ENCODE measurements at places on chromosomes 12 and 14.

- DNase-seq, result no peak
Measured at GRCh38 chr12:47860279-47860841, 40.7 kb upstream of the HDAC7 start.

DNA sequence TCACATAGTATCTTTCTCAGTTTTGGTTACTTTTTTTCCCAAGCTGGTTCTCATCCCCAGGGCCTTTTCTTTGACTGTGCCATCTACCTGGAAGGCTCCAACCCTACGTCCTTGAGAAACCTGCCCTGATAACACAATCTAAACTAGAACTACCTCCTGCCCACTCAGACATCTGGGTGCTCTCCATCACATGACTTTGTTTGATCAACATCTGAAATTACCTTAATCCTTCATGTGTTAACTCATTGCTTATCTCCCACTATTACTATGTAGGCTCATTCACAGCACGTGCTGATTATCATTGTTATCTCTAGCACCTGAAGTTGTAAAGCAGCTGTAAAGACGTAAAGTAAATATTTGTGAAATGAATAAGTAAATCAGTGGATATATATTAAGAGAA, 784.0 kb downstream of the TMTC2 start:
- no peak for DNase-seq

DNA sequence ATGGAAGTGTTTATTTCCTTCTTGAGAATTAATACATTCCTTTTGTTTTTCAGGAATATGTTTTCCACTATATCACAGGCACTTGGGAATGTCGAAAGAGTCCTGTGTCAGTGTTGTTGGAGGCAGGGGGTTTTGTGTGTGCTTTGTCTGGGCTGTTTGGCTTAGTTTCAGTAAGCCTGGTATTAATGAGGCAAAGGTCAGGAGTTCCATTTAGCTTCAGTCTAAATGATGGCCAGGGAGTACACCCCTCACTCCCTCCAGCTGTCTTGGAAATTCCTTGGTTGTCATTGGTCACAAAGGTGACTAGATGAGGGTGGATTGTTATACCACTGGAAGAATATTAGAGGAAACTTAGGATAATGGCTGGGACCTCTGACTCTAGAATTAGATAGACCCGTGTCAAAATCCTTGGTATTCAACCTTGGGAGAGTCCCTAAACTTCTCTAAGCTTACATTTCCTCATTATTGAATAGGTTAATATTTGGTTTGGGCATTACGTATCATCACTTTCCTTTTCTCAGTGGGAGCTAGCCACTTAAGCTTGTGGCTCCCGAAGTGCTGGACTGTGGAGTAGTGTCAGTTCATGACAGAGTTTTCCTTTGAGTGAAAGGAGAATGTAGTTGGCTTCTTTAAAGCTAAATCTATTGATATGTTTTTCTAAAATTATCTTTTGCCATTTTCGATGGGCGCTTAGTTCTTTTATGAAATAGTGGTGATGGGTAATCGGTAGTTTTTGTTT, 5.2 kb downstream of the FRS2 start:
- no peak for DNase-seq

DNA sequence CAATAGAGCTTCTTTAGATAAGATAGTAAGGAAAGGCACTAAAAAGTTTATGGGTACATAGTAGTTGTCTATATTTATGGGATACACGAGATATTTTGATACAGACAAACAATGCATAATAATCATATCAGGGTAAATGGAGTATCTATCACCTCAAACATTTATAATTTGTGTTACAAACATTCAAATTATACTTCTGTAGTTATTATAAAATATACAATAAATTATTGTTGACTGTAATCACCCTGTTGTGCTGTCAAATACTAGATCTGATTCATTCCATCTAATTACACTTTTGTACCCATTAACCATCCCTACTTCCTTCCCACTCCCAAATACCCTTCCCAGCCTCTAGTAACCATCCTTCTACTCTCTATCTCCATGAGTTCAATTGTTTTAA, 179.7 kb downstream of the FOXG1 start:
- no peak for DNase-seq

DNA sequence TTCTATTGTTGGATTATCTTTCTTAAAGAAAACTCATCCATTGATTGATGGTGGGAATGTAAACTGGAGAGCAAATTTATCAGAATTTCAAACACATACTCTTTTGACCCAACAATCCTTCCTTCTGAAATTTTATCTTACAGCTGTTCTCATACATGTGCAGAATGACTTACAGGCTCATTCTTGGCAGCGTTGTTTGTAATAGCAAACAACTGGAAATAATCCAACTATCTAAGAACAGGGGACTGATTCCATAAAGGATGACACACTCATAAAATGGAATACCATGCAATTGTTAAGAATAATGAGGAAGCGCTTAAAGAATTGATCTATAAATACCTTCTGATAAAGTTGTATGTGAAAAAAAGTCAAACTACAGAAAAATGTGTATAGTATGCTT, 24.0 kb downstream of the RHOJ start:
- no peak for DNase-seq

DNA sequence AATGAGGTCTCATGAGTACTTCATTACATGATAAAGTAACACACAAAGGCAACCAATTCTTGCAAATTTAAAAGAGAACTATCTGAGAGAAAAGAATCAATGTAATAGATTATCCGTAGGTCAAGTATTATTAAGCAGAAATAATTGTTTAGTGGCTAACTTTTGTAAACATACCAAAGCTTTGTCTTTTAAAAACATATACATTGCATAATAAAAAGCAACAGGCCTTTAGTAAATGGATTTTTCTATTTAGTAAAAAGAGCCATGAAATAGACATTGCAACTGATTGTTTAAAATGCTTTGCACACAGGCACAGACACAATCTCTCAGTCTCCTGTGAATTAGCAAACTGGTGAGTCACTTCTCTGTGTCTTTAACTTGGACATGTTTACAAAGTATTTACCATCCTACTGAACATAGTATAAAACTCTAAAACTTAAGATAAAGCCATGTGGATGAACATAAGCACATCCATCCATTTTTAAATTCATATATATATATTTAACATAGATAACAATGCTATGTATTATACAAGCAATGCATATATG, 518.7 kb upstream of the MGAT4C start:
- no peak for DNase-seq

DNA sequence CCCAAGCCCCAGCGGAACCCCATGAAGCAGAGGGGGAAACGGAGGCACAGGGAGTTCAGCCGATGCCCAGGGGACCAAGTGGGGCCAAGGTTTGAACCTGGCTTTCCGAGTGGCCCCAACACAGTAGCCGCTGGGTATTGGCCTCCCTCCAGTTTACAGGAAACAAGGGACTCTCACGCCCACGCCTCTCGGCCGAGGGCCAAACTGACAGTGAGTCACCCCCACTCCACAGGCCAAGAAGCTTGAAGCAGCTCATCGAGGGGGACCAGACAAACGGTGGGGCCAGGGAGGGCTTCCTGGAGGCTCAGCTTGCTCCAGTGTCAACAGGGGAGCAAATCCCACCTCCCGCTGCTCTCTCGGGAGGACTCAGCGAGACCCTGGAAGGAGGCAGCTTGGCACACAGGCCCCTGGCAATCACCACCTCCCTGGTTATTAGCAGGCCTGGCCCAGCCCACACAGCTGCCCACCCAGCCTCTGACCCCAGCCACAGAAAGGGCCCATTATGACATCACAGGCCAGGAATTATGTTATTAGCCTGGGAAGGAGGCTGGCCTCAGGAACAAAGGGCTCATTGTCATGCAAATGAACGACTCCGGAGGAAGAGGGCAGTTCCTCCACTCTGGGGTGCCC, 54.6 kb downstream of the NCOR2 start:
- no peak for DNase-seq

- DNase-seq, result no peak
Measured at GRCh38 chr12:27576667-27577347, 52.8 kb downstream of the PPFIBP1 start.

- DNase-seq, result no peak
Measured at GRCh38 chr12:113151655-113152054, 2.1 kb downstream of the CFAP73 start.

- DNase-seq, result no peak
Measured at GRCh38 chr14:81176241-81176640, 44.5 kb downstream of the GTF2A1 start.

GRCh38 chr12:5195244-5195643, 151.6 kb downstream of the KCNA5 start:
- no peak for DNase-seq

DNA sequence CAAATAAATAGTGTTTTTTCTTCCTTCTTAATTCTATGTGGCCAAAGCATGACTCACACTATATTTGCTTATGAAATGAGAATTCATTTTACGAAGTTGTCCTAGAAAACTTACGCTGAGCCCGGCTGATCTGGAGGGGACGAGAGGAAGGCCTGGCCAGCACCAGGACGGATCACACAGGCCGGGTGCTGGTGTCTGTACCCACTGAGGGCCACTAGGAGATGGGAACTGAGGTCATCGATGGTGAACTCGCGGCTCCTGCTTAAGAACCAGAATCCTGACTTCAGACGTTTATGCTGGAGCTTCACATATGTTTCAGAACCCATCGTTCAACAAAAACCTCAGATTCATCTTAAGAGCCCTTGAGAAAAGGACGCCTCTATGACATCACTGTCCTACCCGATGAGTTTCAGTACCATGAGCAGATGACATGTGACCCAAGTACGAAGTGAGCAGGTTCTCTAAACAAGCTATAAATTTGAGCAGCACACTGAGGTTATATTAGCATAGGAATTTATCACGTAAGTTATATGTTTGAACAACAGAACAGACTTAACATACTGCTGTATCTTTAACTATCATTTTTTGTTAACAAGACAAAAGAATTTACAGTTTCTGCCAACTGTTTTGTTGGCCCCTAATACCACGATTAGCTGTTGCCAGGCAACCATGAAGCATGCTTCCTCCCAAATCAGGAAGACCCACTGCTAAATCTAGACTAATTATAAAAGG, 111.9 kb downstream of the FOXN3 start:
- no peak for DNase-seq
